A549 treated with CORT108297 at 1 μM for 4 hours (cell line): ENCODE measurements at places on chromosomes 2 and 18. TPM values are rescaled to one million over a fixed set of nuclear protein-coding genes. Genes with fewer than 3 reads are reported as not detected.

The TEX51 gene
- not detected in 5 replicates for total RNA-seq

The ALKAL2 gene
- not detected in 5 replicates for total RNA-seq

The SPAG16 gene
- 10.1 to 12.5 TPM (median 11.8 TPM) in 5 replicates for total RNA-seq

The PLEK gene
- not detected in 5 replicates for total RNA-seq

The TLX2 gene
- total RNA-seq = 0.16 to 0.44 TPM (median 0.27 TPM) in 5 replicates

The PPP1R1C gene
- total RNA-seq = 1.6 to 2.2 TPM (median 1.8 TPM) in 5 replicates

The GPR155 gene
- total RNA-seq = 0.26 to 0.69 TPM (median 0.35 TPM) in 5 replicates

The KCNK3 gene
- 0.53 to 1.2 TPM (median 1.0 TPM) in 5 replicates for total RNA-seq

The ZSWIM2 gene
- not detected in 5 replicates for total RNA-seq

The NT5DC4 gene
- total RNA-seq = 0.06 TPM in 1 of 5 replicates, not detected in the others

The SERPINB7 gene
- 1.5 to 2.7 TPM (median 2.3 TPM) in 5 replicates for total RNA-seq

The KIDINS220 gene
- total RNA-seq = 15.2 to 21.7 TPM (median 19.4 TPM) in 5 replicates

The TRAK2 gene
- 10.5 to 15.3 TPM (median 13.1 TPM) in 5 replicates for total RNA-seq

The ERFE gene
- total RNA-seq = 5.1 to 10.4 TPM (median 7.6 TPM) in 5 replicates

The DLX1 gene
- total RNA-seq = 2.7 to 4.0 TPM (median 3.5 TPM) in 5 replicates

The ABI2 gene
- 43.5 to 64.5 TPM (median 61.4 TPM) in 5 replicates for total RNA-seq

The KCNG3 gene
- 0.55 to 0.95 TPM (median 0.77 TPM) in 5 replicates for total RNA-seq

The ADAM23 gene
- total RNA-seq = 8.5 to 9.9 TPM (median 9.6 TPM) in 5 replicates

The FAM228A gene
- total RNA-seq = not detected in 5 replicates

The RGPD4 gene
- total RNA-seq = 0.03 to 0.10 TPM (median 0.07 TPM) in 5 replicates

The CNTNAP5 gene
- total RNA-seq = not detected in 5 replicates

The IL36RN gene
- total RNA-seq = 0.05 to 0.25 TPM (median 0.14 TPM) in 4 of 5 replicates, not detected in the other

The FOSL2 gene
- total RNA-seq = 42.3 to 56.8 TPM (median 48.3 TPM) in 5 replicates

The FAHD2B gene
- total RNA-seq = 10.4 to 12.4 TPM (median 11.5 TPM) in 5 replicates

The EPB41L5 gene
- 3.7 to 5.3 TPM (median 4.2 TPM) in 5 replicates for total RNA-seq

The RIT2 gene
- not detected in 5 replicates for total RNA-seq

The AUP1 gene
- 187 to 255 TPM (median 247 TPM) in 5 replicates for total RNA-seq

The DPP10 gene
- total RNA-seq = not detected in 5 replicates

The TGFBRAP1 gene
- 15.2 to 18.1 TPM (median 16.8 TPM) in 5 replicates for total RNA-seq

The TMEM198 gene
- 0.45 to 1.4 TPM (median 1.1 TPM) in 5 replicates for total RNA-seq

The C2orf66 gene
- total RNA-seq = 0.06 to 0.13 TPM (median 0.07 TPM) in 3 of 5 replicates, not detected in the others

The FRZB gene
- 0.03 to 0.15 TPM (median 0.06 TPM) in 4 of 5 replicates, not detected in the other for total RNA-seq

The GATA6 gene
- total RNA-seq = 1.8 to 2.6 TPM (median 2.4 TPM) in 5 replicates

The CYP27C1 gene
- 3.8 to 4.9 TPM (median 4.5 TPM) in 5 replicates for total RNA-seq

The FEV gene
- total RNA-seq = not detected in 5 replicates

The TMEM127 gene
- 37.8 to 51.2 TPM (median 46.6 TPM) in 5 replicates for total RNA-seq

The IER3IP1 gene
- total RNA-seq = 17.5 to 33.1 TPM (median 18.6 TPM) in 5 replicates

The TRIM54 gene
- 0.45 to 0.71 TPM (median 0.61 TPM) in 5 replicates for total RNA-seq

The GULP1 gene
- 31.7 to 47.3 TPM (median 38.4 TPM) in 5 replicates for total RNA-seq

The DNAH7 gene
- total RNA-seq = 0.78 to 1.2 TPM (median 0.96 TPM) in 5 replicates

The RUFY4 gene
- total RNA-seq = not detected in 5 replicates

The SULT1C2 gene
- total RNA-seq = 0.38 to 0.72 TPM (median 0.49 TPM) in 5 replicates

The GKN1 gene
- 0.60 to 1.1 TPM (median 0.68 TPM) in 5 replicates for total RNA-seq

The UGT1A5 gene
- not detected in 5 replicates for total RNA-seq

The ASAP2 gene
- total RNA-seq = 31.5 to 43.8 TPM (median 38.6 TPM) in 5 replicates
